ENCODE measurements at places on chromosomes 3 and 15. TPM values are rescaled to one million over a fixed set of nuclear protein-coding genes. Genes with fewer than 3 reads are reported as not detected.

The CEP19 gene
- 2.6 TPM for total RNA-seq

The SCAMP2 gene
- 65.1 TPM for total RNA-seq

The LIPC gene
- total RNA-seq = 0.09 TPM

The ROPN1 gene
- total RNA-seq = not detected

The CCDC39 gene
- total RNA-seq = not detected

The EPHB3 gene
- total RNA-seq = 0.26 TPM

The TRPC1 gene
- total RNA-seq = 7.7 TPM

The FSIP1 gene
- total RNA-seq = 0.70 TPM

The GOLGA8S gene
- 0.18 TPM for total RNA-seq

The WNT5A gene
- total RNA-seq = 1.0 TPM

The NEO1 gene
- 30.9 TPM for total RNA-seq

The MYRIP gene
- not detected for total RNA-seq

The PLA2G4F gene
- not detected for total RNA-seq

The MAP6D1 gene
- total RNA-seq = 7.4 TPM

The SHC4 gene
- total RNA-seq = 0.74 TPM

The THSD4 gene
- 24.4 TPM for total RNA-seq

The CA12 gene
- 188 TPM for total RNA-seq

The FGF7 gene
- not detected for total RNA-seq

The LDHAL6B gene
- total RNA-seq = not detected

The ZBBX gene
- not detected for total RNA-seq

The CD96 gene
- total RNA-seq = not detected

The BTLA gene
- not detected for total RNA-seq

Data from A549 treated with Mapracorat at 1 μM for 4 hours (cell line).